ENCODE measurements at places on chromosomes 12 and 14. TPM values are rescaled to one million over a fixed set of nuclear protein-coding genes. Genes with fewer than 3 reads are reported as not detected.

GRCh38 chr12:68056300-68056699, 67.1 kb downstream of the IFNG-AS1 start:
- H3K36me3 ChIP-seq: peaks cover 20% of the 10 kb centered on the region
- H3K27me3 ChIP-seq: no peaks in the 10 kb centered on the region
- no peaks in the 10 kb centered on the region for H3K4me1 ChIP-seq

The KCNJ8 gene
- total RNA-seq: 0.15 TPM

The NEDD1 gene
- 19.1 TPM for total RNA-seq

DNA sequence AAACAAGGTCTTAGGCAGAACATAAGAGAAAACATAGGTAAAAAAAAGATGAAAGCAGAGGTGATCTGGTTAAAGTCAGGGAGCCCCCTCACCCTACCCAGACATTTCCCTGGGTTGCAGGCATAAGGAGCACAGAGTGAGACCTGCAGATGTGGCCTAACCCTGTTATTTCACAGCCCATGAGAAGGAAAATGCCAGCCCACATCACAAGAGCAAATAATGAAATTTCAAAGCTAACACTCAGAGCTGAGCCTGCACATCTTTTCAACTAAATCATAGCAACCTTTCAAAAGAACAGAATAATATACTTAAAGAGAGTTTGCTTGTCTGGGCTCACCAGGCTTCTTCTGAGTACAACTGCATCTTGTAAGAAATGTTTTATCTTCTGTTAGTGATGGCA, 295.4 kb downstream of the RPAP3 start:
- no peaks in the 10 kb centered on the region for H3K27me3 ChIP-seq
- no peaks in the 10 kb centered on the region for H3K36me3 ChIP-seq
- DNase-seq: no peak
- no peaks in the 10 kb centered on the region for H3K4me1 ChIP-seq
- H3K4me3 ChIP-seq: no peak overlapping the region

The MYF5 gene
- not detected for total RNA-seq

The SERPINA3 gene
- not detected for total RNA-seq

- H3K4me1 ChIP-seq: peaks cover 5% of the 10 kb centered on the region
- no peak for DNase-seq
- no peak overlapping the region for H3K27ac ChIP-seq
- no peak overlapping the region for H3K4me3 ChIP-seq
- no peaks in the 10 kb centered on the region for H3K27me3 ChIP-seq
These were observed 63.0 kb downstream of the NCOR2 start for GRCh38 chr12:124504273-124505000.

- peak; percentile 67 for DNase-seq
- peak overlapping the region; percentile 90 for H3K4me3 ChIP-seq
- H3K27me3 ChIP-seq: peaks cover 3% of the 10 kb centered on the region
These were observed 27.3 kb downstream of the PTPRB start for GRCh38 chr12:70609739-70610491.

The PDE3A gene
- total RNA-seq: 3.0 TPM

Measured in H9 (cell line).